Right ventricle myocardium inferior (tissue), 1 donor: ENCODE measurements at places on chromosomes 11 and 22. TPM values are rescaled to one million over a fixed set of nuclear protein-coding genes. Genes with fewer than 3 reads are reported as not detected.

CNGA4 gene
- not detected for total RNA-seq

OR52A1 gene
- not detected for total RNA-seq

SMTN gene
- total RNA-seq = 250 TPM

PKDREJ gene
- 0.08 TPM for total RNA-seq

DERL3 gene
- total RNA-seq = 3.1 TPM

DNA sequence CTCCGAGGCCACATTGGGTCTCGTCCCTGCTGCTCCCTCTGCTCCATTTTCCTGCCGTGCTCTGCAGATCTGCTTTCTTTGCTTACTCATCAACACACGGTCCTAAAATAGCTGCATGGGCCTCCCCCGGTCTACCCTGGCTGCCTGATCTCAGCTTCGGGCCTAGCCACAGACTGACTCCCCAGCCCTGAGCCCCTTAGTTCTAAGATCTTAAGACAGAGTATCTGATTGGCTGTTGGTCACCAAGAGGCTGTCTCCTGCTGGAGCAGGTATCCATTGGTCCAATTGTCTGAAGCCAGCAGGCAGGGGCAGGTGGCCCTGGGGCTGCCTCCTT is 53.7 kb upstream of the NECTIN1 start:
- DNase-seq = peak; percentile 45

DNA sequence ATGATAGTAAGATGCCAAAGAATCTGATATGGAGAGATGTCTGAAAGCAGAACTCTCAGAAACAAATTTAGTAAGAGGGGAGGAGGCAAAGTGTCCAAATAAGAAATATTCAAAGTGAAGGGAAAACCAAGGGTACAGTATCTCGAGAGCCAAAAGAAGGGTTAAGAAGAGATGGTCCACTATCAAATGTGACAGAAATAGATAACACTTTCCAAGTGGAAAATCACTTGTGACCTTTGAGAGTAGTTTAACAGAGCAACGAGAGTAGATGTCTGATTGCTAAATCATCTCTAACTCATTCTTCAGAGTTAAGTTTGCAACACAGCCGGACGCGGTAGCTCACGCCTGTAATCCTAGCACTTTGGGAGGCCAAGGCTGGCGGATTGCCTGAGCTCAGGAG is 4.3 kb upstream of the BUD13 start:
- DNase-seq = no peak

DNA sequence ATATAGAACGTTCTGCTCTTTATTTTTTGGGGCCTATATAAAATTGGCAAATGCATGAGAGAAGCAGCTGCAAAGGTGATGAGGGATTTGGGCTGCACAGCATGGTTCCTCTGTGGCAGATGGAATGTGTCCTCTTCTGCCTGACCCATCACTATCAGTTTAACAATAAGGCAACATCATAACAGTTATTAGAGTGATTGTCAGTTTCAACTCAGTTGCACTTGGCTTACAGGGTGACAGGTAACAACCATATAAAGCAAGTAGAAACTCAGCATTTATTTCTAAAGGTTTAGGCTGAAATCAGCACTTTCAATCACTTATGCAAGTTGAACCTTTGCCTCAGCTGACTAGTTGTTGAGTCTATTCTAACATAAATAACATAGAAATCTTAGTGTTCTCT is 935.4 kb upstream of the CHORDC1 start:
- no peak for DNase-seq
